ENCODE measurements at places on chromosomes 16 and 17.

GRCh38 chr17:79026376-79027273 is 2.7 kb downstream of the C1QTNF1 start:
- DNase-seq, result no peak

DNA sequence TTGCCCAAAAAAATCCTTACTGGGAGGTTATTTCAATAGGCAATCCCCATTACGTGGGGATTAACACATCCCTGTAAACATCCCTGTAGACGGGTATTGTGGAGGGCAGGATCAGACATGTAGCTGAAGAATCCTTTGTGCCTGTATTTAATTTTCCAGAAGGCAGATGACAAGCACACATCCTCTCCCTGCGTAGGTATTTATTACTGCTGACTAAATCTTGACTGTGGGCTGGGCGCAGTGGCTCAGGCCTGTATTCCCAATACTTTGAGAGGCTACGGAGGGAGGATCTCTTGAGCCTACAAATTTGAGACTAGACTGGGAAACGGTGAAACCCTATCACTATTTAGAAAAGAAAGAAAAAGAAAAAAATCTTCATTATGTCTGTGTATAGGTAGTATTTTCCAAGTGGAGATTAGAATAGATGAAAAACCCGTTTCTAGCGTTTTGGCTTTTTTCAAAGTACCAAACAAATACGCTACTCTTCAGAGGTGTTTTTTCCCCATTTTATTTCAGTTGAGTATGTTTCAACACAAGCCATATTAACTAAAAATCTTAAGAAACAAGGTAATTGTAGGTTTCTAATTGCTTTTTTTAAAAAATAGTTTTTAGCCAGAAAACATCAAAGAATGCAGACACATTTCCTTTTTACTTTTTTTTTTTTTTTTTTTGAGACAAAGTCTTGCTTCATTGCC is 1.5 kb upstream of the MARF1 start:
- no peak for DNase-seq

- DNase-seq, result peak; percentile 66
Measured at GRCh38 chr17:48577946-48578615, at the start of gene HOXB4. Gene HOXB4, minus strand, starts transcription at chr17:48578350. Its CDS starts 31 bp downstream, at chr17:48578319.

- DNase-seq, result no peak
Measured at GRCh38 chr16:31200821-31201568, 1.6 kb downstream of the PYCARD start.

DNA sequence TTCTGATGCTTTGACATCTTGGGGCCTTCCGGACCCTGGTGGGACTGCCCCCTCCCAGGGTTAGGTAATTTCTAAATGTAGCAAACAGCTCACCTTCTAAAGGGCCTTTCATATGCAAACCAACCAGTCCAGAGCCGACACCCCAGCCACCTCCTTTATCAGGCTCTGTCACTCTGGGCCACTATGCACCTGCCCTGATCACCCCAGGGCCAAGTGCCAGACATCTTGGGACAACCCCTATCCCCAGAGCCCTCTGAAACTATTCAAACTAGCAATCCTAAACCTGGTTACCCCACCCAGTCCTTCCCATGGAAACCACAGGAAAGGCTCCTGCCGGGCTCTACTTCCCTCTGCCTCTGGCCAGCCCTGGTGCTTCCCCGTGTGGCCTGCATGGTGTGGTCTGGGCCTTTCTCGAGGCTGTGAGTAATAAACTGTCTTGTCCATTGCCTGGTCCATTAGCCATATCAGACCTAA is 91.2 kb upstream of the TNRC6C start:
- no peak for DNase-seq

DNA sequence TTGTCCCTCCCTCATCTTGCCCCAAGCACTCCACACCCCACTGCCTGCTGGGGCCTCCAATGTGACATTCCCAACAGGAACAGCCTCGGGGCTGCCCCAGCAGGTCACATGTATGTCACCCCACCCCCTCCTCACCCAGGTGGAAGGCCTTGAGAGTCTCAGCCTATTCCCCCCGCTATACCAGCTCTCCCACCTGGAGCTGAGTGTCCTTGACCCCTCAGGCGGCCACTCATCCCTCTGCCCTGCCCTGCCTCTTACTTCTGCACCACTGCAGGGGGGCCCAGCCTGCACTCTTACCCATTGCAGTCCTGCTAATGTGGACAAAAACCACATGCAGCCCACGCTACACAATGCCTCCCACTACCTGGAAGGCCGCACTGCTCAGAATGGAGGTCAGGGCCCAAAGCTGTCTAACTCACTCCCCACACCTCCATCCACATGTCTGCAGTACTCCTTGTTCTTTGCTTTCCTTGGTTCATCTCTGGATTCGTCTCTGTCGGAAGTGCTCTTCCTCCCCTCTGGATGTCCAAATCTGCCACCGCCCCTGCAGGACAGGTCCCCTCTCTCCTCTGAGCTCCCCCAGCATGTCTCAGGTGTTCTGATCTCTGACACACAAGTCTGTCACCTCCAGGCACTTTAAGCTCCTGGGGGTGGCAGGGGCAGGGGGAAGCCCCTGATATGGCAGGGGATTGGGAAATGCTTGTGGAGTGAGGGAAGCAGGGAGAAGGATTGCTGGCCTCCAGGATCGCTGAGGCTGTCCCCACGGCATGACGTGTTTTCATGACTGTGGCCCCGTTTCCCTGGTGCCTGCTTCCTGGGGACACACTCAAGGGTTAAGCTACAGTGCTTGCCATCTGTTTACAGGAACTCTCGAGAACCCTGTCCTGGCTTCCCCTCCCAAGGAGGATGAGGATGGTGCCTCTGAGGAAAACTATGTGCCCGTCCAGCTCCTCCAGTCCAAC is 20.8 kb downstream of the TRPV2 start:
- DNase-seq, result no peak

DNA sequence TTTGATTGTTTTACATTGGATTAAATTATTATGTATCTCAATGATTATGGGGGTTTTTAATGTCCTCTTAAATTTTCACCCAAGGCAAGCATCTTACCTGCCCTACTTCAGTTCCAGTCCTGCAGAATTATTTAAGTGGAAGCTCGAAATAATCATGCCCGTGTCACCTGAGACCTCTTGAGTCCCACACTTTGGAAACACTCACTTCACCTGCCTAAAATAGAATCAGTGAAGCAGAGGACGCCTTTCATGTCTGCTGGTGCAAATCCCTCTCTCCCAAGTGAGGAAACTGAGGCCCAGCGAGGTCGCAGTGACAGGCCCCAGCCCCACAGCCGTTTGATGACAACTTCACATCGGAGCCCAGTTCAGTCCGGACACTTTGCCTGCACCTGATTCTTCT is 284.6 kb downstream of the C16orf95 start:
- DNase-seq, result no peak
